ENCODE measurements at places on chromosomes 7 and 10.

DNA sequence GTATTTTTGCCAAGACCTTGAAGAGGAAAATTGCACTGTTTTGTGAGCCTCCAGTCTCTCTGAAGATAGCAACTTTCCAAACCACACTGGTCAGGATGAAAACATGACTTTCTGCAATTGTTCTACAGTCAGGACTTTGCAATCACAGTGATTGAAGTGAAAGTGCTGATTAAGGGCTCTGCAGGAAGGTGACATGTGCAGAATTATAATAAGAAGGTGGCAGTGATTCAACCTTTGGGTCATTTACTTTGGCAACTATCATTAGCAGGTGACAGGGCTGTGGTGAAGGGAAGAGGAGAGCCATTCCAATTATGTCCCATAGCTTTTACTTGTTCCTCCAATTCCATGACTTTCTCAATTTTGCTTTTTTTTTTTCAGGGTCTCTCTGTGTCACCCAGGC, 350.0 kb upstream of the FZD8 start:
- no peak for DNase-seq

DNA sequence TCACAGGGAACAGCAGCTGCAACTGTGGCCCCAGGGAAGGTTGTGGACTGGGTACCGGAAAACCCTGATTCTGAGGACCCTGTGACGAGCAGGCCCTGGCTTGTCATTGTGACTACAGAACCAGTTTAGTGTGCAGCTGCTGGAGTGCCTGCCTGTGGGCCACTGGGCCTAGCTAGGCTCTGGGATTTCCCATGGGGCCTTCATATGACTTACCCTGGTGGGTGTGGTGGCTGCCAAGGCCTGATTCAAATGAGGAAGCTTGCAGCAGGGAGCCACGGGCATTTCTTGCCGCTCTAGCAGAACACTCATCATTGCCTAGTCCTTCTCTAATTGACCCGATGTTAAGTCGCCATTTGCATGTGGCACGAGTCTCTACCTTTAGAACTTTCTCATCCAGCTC, 14.7 kb upstream of the CAMK2G start:
- peak; percentile 23 for DNase-seq

DNA sequence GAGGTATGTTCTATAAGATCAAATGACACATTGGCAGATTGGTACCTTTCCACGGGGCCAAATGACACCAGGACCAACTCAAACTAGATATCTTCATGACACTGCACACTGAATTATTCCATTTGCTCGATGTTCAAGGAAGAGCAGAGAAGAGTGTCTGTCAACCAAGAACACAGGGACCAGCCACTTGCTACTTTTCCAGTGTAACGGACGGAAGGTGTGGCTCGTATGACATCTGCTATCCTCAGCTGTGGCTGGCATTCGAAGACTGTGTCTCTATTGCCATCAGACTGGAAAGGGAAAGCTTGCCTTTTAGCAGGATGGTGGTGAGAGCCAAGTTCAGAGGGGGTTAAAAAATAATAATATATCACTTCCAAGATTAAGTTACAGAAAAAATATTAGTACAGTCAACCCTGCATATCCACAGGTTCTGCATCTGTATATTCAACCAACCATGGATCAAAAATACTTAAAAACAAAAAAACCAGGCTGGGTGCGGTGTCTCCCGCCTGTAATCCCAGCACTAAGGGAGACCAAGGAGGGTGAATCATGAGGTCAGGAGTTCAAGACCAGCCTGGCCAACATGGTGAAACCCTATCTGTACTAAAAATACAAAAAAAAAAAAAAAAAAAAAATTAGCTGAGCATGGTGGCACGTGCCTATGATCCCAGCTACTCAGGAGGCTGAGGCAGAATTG, 237.1 kb downstream of the PRPF18 start:
- DNase-seq = no peak

DNA sequence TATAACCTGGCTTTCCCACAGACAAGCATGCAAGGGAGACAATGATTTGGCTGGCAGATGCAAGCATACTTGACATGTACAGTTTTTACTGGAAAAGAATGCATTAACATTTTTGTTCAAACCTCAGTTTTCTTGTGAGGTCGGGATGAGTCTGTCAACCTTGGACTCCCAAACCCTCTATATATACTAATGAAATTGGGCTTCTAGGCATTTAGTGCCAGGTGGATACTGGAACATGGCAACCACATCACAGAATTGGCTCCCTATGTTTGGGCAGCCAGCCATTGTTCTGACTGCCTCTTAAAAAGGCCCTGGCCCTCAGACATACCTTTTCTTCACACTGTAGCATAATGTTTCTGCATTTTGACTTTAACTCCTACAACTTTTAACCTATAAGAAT, 39.1 kb downstream of the CDK6 start:
- no peak for DNase-seq

DNA sequence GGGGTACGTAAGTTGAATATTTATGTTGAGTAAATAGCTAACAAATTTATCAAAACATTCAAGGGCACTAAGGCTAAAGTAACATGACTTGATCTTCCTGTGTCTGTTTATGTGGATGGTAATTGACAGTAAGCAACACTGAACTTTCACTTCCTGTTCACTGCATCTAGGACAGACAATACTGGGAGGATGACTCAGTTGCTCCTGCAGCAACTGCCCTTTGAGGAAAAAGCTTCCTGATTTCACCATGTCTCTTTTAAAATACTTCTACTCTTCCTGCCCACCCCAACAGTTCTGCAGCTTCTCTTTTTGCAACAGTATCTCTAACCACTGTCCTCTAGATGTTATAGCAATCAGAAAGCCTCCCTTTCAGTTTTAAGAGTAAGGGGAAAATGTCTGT, 76.6 kb upstream of the HGF start:
- DNase-seq = no peak

DNA sequence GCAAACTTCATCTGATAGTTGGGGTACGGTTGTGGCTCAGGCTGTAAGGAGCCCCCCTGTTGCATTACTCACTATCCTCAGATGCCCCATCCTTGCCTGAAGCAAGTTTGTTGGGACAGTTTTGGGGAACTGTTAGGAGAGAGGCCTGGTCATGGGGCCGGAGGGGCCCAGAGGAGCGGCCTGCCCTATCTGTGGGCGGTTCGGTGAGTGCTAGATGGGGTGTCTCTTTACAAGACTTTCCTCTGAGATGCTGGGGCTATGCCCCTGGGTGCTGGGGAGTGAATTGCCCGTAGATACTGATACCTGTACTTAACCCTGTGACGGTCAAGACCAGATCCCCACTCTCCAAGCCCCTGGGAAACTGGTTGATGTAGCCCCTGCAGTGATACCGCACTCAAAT, 12.4 kb downstream of the CUX1 start:
- DNase-seq = no peak

Data from activated CD8-positive, alpha-beta memory T cell treated with anti-CD3 and anti-CD28 coated beads for 48 hours (primary cell).